ENCODE measurements at places on chromosomes 16 and 17.

DNA sequence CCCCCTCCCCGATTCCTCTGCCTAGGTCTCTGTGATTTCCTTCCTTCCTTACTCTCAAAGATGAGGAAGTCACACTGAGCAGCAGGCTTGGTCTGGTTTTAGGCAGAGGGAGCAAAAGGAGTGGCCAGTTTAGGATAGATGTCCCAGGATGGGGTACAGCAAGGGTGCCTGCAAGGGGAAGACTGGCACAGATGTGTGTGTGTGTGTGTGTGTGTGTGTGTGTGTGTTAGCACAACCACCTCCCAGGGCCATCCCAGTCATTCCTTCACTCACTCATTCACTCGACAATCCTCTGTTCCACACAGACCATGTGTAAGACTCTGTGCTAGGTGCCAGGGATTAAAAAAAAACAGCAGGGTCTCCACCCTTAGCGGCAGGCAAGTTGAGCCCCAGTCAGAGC, 35.9 kb downstream of the TMEM132E start:
- DNase-seq = no peak

- DNase-seq = no peak
These were observed 75.8 kb downstream of the MRC2 start for GRCh38 chr17:62703261-62703775.

DNA sequence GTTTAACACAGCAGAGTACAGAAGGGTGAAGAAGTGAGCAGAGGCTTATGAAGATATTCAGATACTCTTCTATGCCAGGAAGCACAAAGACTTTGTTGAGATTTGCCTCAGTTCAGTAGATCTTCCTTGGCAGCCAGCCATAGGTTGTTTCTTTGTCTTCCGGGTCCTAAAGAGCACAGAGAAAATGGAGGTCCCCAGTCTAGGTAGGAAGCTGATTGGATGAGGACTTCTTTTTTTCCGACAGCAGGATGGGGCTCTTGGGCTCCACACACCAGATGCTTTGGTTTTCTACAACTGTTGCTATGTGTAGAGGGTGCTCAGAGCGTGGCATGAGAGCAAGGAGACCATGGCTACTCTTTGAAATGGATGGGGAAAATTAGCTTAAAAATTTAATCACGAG, 8.3 kb upstream of the CDC6 start:
- DNase-seq = no peak

- DNase-seq = no peak
These were observed 10.3 kb upstream of the IGFBP4 start for GRCh38 chr17:40432864-40433528.

GRCh38 chr17:60421273-60422161, 772 bp upstream of the CHCT1 start:
- DNase-seq = peak; percentile 65

DNA sequence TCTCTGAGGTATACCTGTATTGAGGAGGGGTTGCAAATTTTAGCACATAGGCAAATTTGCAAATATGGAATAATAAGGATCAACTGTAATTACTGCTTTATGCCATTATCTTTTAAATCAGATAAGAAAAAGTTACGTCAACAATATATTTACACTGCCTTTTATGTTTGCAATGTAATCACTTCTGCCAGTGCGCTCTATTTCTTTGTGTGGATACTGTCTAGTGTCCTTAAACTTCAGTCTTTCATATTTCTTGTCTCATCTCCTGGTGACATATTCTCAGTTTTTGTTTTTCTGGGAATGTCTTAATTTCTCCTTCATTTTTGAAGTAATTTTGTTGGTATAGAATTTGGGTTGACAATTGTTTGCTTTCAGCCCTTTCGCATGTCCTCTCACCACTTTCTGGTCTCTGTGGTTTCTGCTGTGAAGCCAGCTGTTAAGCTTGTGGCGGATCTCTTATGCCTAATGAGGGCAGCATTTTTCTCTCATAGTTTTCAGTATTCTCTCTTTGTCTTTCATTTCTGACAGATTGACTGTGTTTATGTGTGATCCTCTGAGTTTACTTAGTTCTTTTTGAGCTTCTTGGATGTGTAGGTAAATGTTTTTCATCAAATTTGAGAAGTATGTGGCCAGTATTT, 37.6 kb upstream of the ABCC11 start:
- no peak for DNase-seq

DNA sequence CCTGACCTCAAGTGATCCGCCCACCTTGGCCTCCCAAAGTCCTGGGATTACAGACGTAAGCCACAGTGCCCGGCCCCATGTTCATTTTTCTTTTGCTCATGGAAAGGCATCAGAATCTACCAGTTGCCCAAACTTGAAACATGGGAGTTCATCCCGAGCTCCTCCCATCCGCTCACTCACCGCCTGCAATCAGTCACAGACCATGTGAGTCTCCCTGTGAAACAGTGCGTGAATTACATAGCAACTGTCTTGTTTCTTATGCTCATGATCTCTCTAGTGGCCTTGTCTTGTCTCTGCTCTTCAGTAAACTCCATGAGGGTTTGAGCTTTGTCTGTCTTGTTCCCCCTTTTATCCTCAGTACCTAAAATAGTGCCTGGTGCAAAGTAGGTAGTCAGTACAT, 52.1 kb upstream of the TNRC6A start:
- no peak for DNase-seq

DNA sequence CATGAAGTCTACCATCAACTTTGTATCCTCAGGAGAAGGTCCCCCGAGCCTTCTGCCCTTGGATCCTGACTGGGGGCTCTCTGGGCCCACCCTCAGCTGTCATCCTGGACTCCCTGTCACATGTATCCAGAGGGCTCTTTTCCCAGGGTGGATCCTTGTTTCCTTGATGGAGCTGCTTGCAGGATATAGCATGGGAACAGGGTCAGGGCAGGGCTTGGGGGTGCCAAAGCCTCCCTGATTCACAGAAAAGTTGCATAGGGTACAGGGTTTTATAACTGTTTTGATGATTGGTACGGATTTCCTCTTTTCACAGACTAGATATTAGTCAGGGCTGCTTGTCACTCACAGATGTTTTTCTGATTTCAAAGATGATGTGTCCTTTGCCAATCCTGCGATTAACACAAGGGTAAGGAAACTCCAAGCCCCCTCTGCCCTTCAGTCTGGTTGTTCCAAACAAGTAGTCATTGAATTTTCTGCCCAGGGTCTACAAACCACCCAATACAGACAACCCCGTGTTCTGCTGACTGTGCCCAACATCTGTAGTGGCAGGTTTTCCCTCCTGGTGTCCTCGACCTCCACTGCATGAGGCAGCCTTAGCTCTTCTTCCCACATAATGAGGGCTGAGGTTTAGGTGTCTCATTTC, 20.6 kb upstream of the SLC35G3 start:
- DNase-seq = no peak

- DNase-seq = no peak
These were observed 43.7 kb downstream of the PKD1L3 start for GRCh38 chr16:71956486-71956885.

GRCh38 chr17:67400193-67400592, 23.1 kb downstream of the PITPNC1 start:
- no peak for DNase-seq

GRCh38 chr17:80307994-80308691, 47.5 kb downstream of the RNF213 start:
- no peak for DNase-seq

DNA sequence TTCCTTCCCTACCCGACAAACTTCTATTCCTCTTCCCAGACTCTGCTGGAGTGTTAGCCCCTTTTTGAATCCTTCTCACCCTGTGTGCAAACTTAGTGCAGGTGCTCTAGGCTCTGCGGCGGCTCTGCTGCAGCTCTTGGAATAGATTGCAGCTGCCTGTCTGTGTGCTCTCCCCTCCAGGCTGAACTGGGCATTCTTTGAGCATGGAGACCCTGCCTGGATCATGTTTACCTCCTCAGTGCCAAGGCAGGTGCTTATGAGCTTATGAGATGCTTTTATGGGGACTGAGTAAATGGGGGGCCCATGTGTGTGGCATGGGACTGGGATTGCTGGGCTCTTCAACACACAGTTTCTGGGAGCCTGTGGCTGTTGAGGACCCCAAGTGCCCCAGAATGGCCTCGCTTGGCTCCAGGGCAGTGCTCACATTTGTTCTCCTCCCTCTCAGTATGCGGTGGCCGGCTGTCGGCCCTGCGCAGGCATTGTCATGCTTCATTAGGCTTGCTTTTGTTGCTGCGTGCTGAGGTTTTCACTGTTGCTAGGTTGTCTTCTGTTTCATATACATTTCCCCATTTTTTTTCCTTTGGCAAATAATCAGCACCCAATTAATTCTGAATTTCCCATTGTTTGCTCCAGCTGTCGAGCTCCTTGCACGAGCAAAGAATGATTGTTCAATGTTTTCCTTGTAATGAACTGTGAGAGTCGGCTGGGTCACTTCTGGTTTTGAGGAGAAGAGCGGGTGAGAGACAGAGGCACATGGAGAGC, 185.5 kb upstream of the NLRP1 start:
- DNase-seq = no peak

- no peak for DNase-seq
These were observed 13.5 kb downstream of the RGS11 start for GRCh38 chr16:262121-262745.

DNA sequence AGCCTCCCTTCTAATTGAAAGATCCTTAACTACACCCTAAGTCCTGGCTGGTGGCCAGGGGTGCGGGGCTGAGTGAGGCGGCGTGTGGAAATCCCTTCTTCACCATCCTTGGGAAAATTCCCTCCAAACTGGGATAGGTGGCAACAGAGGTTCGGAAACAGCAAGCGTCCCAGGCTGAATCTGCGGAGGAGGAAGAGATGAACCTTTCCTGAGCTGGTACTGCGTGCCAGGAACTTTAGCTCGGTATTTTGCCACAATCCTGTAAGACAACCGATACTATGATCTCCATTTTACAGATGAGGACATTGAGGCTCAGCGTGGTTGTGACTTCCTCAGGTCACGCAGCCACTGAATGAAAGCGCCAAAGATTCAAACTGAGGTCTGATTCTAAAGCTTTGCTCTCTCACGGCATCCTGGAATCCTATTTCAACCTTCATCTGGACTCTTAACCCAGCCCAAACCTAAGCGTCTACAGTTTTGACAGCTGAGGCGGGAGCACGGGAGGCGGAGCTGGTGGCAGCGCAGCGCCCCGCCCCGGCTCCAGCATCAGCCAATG, 583 bp upstream of the CYLD start:
- no peak for DNase-seq

DNA sequence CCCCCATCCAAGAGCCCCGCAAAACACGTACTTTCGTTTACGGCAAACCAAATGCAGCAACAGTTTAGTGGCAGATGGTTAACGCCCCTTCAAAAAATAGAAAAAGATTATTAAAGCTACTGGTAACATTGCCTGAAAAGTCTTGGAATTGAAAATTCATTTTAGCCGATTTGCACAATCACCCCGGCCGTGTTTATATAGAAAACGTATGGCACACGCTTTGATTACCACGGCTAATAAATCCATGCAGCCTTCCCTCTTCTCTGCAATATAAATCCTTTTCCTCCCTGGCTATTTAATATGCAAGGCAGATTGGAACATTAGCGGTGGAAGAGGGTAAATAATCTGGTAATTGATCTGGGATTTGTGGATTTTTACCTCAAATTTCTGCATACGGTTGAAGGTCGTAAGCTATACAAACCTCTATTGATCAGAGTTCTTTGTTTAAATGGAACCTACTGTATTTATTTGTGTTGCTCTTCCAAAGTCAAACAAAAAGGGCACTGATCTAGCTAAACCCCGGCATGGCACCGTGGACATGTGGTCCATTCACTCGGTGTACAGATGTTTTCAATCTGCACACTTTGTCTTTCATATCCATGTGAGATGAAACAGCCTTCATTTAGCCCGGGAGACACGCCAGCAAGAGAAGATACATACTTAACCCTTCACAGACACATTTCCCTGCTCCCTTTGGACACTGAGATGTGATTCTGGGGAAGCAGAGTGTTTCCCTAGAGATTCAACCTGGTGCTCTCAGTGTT, 238.1 kb upstream of the MAF start:
- DNase-seq = no peak

DNA sequence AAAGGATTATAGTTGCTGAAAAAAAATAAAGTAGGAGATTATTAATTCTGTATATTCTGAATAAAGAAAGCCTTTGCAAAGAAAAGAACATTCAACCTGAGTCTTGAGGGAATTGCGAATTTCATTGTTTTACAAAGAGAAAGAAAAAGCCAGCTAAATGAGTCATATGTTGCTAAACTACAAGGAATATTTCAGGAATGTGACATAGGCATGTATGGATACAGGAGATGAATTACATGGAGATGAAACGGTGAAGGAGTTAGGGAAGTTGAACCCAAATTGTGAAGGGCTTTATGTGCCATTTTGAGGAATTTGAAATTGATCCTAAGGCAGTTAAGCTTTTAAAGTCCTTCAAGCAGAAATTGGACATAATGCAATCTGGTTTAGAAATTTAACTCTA, 177.3 kb upstream of the RBL2 start:
- no peak for DNase-seq

DNA sequence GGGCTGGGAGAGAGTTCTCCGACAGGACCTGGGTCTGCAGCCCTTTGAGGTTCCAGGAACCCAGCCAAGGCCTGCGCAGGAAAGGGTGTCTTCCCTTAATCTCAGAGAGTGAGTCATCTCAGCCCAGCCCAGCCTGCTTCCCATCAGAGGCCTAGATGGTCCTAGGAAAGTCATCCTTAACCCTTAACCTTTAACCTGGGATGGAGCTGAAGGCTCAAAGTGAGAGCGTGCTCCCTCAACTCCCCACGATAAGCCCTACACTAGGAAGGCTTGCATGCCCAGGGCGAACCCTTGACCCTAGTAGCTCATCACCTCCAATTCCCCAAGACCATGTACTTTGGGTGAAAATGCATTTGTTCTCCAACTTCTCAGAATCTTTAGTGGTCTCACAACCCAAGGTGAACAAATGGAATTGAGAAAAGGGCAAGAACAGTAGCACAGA, 4.8 kb upstream of the ATXN7L3 start:
- DNase-seq = no peak

- no peak for DNase-seq
These were observed 126.8 kb downstream of the ZFHX3 start for GRCh38 chr16:72921106-72921505.

- DNase-seq = no peak
These were observed 189.9 kb downstream of the SEC14L1 start for GRCh38 chr17:77330602-77331081.

DNA sequence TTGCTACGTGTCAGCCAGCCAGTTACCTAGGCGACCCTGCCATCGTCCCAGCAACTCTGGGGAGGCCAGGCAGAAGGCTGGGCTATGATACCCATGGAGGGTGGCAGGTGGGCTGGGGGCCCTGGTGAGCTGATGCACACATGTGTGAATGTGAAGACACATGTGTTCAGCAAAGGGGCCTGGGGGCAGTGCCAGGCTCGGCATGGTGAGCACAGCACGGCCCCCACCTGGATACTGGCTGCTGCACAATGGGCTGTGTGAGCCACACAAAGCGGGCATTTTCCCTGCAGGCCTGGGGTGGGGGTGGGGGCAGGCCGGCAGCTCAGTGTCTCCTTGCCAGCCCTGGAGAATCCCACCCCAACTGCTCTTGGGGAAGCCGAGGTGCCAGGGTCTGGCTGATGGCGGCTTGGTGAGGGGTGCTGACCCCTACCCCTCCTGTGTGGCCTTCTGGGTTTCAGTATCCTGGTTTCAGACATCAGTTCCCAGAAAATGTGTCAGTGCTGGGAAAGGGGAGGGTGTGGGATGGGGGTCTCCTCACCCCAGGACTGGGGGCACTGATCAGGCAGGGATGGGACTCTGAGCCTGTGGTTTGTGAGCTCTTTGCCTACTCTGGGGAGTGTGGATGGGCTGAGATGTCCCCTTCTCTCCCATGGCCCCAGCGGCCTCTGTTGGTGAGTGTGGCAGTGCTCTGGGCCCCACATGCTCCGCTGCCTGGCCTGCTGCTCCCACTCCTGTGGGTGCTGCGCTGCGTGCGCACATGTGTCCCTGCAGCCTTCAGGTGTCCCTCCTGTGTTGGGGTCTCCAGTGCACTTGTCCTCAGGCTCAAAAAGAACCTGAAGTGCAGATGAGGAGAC, 5.1 kb downstream of the LLGL1 start:
- DNase-seq = no peak

Data from activated CD8-positive, alpha-beta memory T cell treated with anti-CD3 and anti-CD28 coated beads for 48 hours (primary cell).